Stimulated activated CD4-positive, alpha-beta T cell treated with anti-CD3 and anti-CD28 coated beads, TNF-alpha, amount 100 ng/mL, for 24 hours (primary cell): ENCODE measurements at places on chromosomes 5 and 9.

GRCh38 chr5:151026679-151027078, 6.3 kb downstream of the GPX3 start:
- no peak for DNase-seq

DNA sequence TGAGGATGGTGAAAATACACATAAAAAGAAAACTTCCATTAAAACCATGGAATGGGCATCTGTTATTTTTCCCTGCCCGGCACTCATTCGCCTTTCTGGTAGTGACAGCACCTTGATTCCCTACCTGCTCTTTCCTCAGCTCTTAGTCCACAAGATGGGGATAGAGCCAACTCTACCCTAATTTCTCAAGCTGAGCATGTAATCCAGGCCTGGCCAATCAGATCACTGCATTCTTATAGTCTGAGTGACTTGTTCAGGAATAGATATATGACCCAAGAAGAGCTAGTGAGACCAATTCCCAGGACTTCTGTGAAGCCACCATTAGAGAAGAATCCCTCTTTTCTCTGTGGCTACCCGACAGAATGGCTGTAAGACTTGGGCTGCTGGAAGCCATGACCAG, 58.1 kb downstream of the TSSK1B start:
- DNase-seq, result no peak

DNA sequence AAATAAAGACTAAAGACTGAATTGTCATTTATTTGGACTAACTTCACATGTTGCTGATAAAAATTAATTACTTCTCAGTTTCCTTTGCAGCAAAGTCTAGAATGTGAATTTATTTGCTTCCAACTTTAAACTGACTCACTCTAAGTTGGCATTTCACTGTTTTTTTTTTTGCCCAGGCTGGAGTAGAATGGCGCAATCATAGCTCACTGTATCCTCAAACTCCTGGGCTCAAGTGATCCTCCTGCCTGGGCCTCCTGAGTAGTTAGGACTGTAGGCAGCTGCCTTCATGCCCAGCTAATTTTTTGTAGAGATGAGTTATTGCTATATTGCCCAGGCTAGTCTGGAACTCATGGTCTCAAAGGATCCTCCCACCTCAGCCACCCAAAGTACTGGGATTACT, 3.5 kb downstream of the CCNB1 start:
- no peak for DNase-seq

- DNase-seq, result no peak
Observed at GRCh38 chr5:37918424-37918823, 78.6 kb upstream of the GDNF start.

- no peak for DNase-seq
Observed at GRCh38 chr5:167546270-167546669, 745.2 kb upstream of the WWC1 start.

- no peak for DNase-seq
Observed at GRCh38 chr5:56837381-56837780, 22.0 kb downstream of the MAP3K1 start.
